D721Med (cell line): ENCODE measurements at places on chromosomes 7 and 10.

DNA sequence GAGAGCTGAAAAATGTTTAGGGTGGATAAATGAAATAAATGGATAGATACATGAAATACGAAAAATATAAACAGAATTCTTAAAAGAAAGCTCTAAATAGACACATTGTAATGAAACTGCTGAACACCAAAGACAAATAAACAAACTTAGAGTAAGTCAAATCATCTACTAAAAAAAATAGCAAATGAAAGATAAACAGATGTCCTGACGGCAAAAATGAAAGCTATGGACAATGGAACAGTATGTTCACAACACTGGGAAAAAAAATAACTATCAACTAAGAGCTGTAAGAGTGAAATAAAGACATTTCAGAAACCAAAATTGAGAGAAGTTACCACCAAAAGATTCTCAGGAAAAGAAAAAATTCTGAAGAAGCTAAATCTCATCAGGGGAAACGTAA, 106.1 kb downstream of the SGMS1 start:
- DNase-seq: no peak

DNA sequence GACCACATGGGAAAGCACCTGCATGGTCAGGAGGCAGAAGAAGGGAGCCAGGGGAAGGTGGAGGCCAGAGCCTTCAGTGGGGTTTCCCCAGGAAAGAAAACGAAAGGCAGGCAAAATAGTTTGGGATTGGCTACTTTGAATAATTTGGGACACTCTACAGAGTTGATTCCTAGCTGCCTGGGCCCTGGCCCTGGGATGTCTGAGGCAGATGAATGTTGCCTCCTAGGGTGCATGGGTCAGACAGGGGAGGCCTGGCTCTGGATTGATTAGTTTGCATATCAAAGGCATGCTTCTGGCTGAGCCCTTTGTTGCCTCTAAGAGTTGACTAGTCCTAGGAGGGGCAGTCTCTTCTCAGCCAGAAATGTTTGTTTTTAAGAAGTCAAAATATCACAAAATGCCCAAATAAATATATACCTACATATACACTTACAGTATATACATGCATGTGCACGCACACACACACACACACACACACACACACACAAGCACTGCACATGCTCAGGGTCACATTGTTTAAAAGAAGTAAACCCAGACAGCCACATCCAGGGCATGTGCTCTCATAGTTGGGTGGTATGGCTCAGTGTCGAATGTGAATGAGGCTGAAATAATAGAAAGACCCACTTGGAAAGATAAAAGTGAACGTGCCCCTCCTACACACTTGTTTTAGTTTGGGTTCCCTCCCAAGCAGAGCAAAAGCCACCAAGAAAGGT, 184.2 kb downstream of the GPAM start:
- no peak for DNase-seq

GRCh38 chr7:132092106-132092505, 484.2 kb downstream of the PLXNA4 start:
- no peak for DNase-seq

DNA sequence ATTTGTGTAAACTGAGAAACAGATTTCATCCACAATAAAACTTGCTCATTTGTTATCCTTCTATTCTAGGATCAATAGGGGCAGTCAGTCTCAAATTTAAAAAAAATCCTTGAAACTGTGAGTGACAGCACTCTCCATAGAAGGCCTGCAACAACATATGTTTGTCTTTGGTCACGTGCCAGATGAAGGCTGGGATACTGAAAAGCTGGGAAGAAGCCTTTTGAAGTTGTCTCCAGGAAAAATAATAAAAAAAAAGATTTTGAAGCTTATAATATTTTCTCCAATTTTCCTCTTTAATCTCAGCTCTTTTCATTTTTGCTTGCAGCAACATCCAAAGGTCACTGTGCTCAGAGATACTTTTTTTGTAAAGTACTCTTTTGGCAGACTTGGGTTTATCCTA, 128.6 kb upstream of the SLC26A5 start:
- no peak for DNase-seq

- no peak for DNase-seq
Observed at GRCh38 chr7:87566311-87566900, 34.3 kb downstream of the ABCB1 start.

GRCh38 chr7:43143918-43144589, 31.6 kb downstream of the HECW1 start:
- no peak for DNase-seq

DNA sequence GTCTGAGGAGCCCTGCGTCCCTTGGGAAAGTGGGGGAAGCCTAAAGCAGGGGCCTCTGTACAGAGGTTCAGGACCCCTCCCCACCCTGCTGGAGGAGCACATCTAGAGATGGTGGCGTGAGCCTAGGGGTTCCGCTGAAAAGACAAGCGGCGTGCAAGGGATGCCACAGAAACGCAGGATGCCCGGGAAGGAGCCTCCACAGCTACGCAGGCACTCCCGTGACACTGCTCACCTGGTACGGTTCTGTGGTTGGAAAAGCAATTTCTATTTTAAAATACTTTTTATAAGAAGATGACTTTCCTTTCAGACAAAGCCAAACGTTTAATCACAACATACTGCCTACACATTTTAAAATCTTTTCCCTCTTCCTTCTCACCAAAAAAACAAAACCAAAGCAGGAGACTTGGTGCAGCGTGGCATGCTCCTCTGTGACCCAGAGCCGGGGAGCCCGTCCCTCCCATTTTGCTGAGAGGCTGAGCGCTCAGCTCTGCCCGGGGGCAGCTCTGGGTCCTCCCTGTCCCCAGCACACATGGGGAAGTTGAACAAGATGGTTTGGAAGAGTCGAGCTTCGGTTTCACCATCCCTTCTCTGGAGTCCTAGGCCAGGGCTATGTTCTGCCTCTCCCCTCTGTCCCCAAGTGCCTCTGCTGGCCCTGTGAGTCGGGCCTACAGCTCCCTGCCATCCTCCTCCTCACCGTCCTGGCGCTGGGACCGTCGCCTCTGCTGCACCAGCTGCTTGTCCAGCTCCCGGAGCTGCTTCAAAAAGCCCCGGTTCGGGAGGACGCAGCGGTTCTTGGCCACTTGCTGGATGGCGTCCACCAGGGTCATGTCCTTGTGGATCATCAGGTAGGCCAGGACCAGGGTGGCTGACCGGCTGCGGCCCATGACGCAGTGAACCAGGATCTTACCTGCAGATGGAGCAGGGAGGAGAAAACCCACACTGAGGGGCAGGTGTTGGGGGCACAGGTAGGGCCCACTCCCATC, 74.0 kb upstream of the SAMD8 start:
- no peak for DNase-seq

DNA sequence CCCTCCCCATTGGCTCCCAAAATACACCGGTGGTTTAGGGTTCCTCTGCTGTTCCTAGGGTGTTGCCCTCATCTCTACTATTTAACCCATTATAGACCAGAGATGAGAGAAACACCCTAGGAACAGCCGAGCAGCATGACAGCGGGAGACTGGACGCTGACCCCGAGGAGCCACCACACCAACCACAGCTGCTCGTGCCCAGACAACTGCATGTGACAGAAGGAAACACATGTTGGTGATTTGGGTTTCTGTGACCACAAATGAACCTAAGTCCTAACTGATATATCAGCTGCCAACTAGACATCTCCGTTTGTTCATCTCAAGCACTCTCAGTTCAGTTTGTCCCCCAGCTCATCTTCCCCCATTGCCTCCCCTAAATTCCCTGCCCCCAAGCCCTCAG, 13.4 kb downstream of the CFAP43 start:
- no peak for DNase-seq

GRCh38 chr7:6451224-6451705, 3.5 kb upstream of the DAGLB start:
- DNase-seq: no peak

GRCh38 chr10:78287618-78288017, 254.0 kb downstream of the RPS24 start:
- DNase-seq: no peak

- DNase-seq: no peak
Observed at GRCh38 chr7:21947056-21947455, 1.4 kb upstream of the CDCA7L start.

DNA sequence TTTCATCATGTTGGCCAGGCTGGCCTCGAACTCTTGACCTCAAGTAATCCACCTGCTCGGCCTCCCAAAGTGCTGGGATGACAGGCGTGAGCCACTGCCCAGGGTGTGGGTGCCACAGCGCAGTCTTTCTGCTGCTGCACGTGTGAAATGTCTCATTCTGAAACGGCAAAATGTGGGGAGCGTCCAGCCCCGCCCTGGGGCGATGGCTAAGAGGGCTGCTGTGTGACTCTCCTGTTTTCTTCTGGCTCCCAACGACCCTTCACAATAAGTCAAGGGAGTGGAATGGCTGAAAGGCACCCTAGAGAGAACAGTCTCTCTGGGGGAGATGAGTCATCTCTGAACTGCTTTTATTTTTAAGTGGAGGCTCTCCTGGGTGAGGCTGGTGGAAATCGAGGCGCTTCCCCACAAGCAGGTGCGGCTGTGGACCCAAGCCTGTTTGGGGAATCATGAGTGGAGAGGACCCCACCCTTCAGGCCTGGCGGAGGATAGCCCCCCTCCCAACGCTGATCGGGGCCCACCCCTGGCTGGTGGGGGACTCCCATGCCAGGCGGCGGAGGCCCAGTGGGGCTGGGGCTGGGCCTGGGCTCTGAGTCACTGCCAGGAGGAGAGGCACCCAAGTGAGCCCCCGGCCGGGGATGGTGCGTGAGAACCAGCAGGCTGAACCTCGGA, 18.0 kb downstream of the ADAP1 start:
- DNase-seq: no peak

GRCh38 chr10:101867931-101868330, 24.3 kb upstream of the KCNIP2 start:
- no peak for DNase-seq

DNA sequence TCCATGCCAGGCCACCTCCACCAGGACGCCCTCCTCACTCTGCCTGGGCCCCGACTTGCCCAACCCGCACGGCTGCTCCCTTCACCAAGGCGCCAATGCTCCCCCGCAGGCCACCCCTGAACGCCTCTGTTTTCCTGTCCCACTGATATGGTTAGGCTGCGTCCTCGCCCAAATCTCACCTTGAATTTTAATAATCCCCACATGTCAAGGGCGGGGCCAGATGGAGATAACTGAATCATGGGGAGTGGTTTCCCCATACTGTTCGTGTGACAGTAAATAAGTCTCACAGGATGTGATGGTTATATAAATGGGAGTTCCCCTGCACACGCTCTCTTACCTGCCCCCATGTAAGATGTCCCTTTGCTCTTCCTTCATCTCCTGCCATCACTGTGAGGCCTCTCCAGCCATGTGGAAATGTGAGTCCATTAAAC, 29.8 kb downstream of the RSU1 start:
- no peak for DNase-seq

GRCh38 chr7:128155100-128155740, 85.9 kb upstream of the LEP start:
- no peak for DNase-seq

GRCh38 chr7:73885975-73886798, 25.2 kb downstream of the TMEM270 start:
- DNase-seq: no peak

DNA sequence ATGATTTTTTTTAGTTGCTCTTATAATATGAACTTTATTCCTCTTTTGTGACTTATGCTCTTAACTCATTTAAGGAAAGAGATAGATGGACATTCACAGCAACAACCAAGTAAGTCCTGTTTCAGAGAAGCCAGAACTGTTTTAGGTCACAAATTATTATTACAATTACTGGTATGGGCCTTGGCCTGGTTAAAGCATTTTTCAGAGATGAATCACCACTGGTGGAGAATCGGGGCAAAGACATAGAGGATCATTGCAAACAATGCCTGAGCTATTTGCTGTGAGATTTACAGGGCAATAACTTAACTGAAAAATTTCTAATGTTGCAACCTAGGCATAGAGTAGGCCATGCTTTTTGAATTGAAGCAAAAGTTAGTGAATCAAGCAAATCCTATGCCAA, 138.0 kb upstream of the YAE1 start:
- no peak for DNase-seq

- no peak for DNase-seq
Observed at GRCh38 chr7:101885597-101885955, 68.2 kb downstream of the CUX1 start.

- no peak for DNase-seq
Observed at GRCh38 chr10:120477021-120477742, 20.2 kb downstream of the PLPP4 start.

DNA sequence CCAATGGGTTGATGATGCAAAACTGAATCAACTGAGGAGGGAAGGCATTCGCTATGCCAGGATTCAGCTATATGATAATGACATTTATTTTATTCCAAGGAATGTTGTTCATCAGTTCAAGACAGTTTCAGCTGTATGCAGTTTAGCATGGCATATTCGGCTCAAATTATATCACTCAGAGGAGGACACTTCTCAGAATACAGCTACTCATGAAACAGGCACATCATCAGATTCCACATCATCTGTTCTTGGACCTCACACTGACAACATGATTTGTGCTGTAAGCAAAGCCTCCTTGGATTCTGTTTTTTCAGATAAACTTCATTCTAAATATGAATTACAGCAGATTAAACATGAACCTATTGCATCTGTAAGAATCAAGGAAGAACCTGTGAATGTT, 19.7 kb downstream of the TMEM60 start:
- DNase-seq: no peak

- no peak for DNase-seq
Observed at GRCh38 chr7:77362905-77363304, 53.2 kb downstream of the GSAP start.

DNA sequence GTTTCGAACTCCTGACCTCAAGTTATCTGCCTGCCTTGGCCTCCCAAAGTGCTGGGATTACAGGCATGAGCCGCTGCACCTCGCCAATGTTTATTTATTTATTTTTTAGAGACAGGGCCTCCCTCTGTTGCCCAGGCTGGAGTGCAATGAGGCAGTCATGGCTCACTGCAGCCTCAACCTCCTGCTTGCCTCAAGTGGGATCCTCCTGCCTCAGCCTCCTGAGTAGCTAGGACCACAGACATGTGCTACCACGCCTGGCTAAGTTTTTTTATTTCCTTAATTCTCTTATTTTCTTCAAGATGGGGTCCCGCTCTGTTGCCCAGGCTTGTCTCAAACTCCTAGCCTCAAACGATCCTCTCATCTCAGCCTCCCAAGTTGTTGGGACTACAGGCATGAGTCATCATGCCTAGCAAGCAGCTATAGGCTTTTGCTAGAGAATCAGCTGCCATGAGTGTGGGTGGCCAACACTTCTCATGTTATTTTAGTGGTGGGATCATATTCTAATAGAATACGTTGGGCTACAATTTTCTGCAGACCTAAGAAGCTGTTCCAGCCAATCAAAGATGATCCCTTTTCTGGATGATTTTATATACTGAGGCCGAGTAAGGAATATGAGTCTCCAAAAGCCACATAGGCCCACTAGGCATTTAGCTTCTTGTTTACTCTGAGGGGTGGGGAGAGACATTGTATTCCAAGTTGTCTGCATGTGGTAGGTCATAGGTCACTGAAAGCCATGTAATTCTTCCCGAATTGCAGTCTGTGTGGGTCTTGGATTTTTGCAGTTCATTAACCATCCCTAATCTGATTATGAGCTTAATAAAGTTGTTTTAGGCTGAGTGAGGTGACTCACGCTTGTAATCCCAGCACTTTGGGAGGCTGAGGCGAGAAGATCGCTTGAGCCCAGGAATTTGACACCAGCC, 7.6 kb upstream of the TMEM248 start:
- DNase-seq: no peak

- DNase-seq: no peak
Observed at GRCh38 chr10:48377751-48378530, 71.5 kb downstream of the MAPK8 start.
